ENCODE measurements at places on chromosomes 5 and 9.

DNA sequence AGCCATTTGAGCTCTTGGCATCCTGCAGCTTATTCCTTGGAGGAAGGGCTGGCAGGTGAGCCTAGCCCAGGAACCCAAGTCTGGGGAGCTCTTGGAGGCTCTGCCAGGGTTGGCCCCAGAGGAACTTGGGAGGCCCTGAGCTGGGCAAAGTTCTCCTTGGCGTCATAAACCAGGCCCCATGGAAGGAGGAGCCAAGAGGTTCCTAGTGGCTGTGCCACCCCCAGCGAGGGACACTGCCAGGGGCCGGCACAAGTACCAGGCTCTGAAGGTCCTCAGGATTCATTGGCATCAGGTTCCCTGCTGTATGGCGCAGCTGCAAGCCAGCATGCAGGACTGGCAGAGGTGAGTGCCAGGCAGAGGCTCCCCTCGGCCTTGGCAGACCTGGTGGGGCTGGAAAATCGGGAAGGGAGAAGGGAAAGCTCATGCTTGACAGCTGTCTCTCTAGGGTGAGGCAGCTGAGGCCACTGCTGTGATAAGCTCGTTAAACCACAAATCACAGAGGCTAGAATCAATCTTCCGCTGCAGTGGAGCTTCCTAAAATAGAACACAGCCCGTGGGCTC, 54.6 kb upstream of the SYNPO start:
- DNase-seq, result no peak

GRCh38 chr5:135296900-135297816, 101.9 kb downstream of the MACROH2A1 start:
- no peak for DNase-seq

- DNase-seq, result no peak
Observed at GRCh38 chr5:150567031-150567717, 59.2 kb downstream of the NDST1 start.

DNA sequence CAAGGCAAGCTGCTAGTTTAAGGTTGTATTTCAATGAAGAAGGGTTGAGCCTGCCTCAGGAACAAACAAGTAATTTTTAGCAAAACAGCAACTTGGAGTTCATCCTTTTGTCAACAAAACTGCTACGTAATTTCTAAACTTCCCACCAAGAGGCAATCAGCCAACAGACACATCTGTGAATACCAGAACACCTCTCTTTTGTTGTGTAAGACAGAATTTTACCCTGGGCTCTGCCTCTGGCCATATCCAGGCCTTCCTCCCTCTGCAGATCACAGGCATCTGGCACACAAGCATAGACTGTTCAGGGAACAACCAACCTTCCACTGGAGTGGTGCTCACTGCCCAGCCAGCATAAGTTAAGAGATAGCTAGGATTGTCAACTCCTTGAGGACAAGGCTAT, 409.0 kb downstream of the SPOCK1 start:
- no peak for DNase-seq

DNA sequence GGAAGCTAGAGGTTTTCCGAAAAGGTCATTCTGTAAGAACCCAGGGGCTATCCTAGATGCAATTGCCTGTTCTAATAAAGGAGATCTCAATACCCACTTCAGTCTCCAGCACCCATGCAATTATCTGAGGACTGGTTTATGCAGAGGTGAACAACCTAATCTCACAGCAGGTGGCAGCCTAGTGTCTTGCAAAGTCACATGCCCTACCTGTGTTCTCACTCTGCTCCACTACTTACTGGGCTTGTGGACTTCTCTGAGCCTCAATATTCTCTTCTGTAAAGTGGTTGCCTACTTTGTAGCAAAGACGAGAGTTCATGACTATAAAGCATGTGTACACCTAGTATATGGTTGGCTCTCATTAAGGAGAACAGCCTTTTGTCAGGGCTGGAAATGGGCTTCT, 21.0 kb upstream of the ALDH1B1 start:
- DNase-seq, result no peak

GRCh38 chr5:176906796-176907195, 7.7 kb upstream of the HK3 start:
- DNase-seq, result no peak

DNA sequence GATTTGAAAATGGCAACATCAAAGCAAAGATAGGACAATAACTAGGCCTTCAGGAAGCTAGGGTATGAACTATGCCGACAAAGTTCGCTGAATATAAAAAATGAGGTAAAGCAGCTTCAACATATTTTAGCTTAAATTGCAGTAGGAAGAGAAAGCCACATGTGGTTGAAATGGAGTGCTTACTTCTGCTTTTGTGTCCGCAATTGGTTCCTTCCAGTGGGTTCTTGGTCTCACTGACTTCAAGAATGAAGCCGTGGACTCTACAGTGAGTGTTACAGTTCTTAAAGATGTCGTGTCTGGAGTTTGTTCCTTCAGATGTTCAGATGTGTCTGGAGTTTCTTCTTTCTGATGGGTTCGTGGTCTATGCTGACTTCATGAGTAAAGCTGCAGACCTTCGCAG, 95.2 kb downstream of the APTX start:
- no peak for DNase-seq

DNA sequence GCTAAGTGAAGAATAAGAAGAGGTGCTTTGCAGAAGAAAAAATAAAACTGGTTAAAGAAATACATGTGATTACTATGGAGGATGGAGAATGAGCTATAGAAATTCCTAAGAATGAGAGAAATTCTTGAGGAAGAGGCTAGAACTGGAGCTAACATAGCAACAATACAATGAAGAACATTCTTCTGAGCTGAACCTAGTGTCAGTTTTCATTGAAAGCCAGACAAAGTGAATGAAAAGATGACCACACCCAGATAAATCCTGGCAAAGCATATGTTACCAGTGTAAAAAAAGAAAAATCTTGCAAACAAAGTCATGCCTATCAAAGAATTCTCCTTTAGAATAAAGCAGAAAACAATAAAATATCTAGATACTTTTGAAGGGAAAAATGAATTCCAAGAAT, 39.6 kb downstream of the SGCD start:
- DNase-seq, result no peak

DNA sequence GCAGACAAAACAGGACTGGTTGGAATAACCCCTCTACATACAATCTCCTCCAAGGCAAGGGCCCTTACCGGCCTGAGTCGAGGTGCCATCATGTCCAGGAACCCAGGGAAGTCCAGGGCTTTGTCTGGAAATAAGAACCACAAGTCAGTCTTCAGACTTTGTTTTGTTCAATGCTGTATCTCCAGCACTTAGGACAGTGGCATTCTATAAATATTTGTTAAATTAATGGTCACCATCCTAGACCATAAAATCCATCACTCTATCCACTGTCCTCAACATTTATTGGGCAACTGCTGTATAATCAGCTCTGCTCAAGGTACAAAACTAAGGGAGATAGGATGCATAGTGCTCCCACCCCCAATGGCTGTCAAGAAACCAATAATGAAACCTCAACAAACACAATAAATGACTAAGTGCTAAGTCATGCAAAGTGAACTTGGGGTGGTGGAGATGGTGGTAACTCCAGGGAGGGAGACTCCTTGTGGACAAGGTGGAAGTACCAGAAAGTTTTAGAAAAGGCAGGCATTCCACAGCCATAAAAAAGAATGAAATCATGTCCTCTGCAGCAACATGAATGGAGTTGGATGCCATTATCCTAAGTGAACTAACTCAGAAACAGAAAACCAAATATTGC, 5.0 kb downstream of the RELL2 start:
- DNase-seq, result no peak

DNA sequence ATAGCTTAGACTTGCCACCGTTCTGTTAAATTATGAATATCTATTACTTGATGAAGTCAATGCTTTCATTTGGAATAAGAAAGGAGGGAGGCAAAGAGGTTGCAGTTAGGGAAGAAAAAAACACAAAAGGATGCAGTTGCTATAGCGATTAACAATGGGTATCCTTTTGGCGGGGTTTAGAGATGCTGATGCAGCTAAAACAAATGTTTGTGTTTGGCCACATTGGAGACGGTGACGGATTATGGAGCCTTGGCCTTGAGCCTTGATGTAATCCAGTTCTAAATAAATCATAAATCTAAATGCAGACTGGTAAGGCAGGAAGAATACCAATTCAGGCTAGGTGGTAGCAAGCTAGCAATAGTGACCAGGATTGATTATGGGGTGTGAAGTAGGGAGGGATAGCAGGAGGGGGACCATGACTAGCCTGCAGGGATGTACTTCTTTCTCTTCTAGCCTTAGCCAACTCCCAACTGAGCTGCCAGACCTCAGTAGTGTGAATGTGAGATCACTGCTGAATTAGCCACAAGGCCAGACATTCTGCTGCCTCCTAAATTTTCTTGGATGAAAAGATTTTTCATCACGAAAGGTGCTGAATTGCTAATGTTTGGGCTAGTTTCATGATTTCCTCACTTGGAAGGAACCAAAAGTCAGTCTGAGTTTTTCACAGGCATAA, 160.3 kb downstream of the TLR4 start:
- DNase-seq, result no peak

- no peak for DNase-seq
Observed at GRCh38 chr9:6199596-6199995, 16.0 kb upstream of the IL33 start.

GRCh38 chr9:4822057-4822456, 29.3 kb downstream of the RCL1 start:
- no peak for DNase-seq

DNA sequence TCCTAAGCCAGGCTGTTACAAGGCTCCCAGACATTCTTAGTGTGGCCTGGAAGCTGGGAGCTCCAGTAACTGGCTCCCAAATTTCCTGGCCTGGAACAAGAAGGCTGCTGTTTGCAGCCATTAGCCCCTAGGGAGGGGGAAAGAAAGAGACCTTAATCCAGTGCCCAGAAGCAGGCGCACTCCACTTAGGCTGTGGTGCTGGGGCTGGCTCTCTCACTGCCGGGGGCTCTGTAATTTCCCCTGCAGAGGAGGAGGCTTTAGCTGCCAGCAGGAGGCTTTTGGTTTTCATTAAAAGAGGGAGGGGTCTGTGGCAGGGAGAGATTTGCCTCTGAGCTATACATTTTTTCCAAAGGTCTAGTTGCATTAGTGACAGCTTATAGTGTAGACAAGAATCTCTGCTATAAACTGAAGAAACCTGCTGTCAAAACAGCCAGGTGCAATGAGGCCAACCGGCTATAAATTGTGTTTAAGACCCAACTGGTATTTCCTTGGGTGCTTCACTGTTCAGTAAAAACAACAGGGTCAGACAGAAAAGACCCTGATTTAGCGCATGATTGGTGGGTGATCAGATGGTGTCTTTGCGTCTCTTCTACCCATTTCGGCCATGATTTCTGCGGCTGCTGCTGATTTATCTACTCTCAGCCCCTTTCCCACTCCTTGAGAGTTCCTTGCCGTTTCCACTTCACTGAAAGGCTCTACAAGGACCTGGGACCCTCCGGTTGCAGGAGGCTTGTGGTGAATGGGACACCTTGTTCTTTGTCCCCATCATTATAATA, 254.6 kb downstream of the AOPEP start:
- DNase-seq, result no peak

DNA sequence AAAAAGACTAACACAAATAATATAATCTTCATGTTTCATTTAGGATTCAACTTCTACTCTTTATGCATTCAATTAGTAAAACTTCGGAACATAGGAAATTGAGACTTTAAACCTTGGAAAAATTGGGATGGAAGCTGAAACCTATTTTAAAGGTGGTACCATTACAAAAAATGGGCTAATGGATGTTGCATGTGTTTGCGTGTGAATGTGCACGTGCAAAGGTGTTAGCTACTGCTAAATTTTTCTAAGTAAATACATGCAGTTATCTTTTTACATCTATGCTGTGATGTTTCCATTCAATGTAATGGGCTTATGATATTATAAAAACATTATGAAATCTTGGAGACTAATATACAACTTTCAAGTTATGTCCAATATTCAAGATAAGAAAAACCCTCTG, 134.8 kb downstream of the CDH10 start:
- DNase-seq, result no peak

GRCh38 chr5:100706776-100707175, 171.6 kb downstream of the FAM174A start:
- DNase-seq, result no peak

GRCh38 chr5:10162468-10162867, 87.2 kb downstream of the ATPSCKMT start:
- DNase-seq, result no peak

DNA sequence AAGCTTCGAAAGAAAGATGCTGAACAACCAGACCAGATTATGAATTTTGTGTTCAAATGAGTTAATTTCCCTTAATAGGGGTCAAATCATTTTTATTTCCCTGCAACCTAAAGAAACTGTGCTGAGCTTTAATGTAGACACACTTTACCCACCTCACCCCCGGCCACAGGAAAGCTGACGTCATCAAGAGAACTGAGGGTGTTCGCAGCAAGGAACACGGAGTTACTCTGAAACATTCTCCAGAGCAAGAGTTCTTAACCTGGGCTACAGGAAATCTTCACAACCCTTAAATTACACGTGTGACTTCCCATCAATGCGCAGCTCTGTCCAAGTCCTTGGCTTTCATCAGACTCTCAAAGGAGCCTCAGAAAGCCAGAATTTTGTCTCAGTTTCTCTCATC, 116.3 kb downstream of the COL23A1 start:
- no peak for DNase-seq

DNA sequence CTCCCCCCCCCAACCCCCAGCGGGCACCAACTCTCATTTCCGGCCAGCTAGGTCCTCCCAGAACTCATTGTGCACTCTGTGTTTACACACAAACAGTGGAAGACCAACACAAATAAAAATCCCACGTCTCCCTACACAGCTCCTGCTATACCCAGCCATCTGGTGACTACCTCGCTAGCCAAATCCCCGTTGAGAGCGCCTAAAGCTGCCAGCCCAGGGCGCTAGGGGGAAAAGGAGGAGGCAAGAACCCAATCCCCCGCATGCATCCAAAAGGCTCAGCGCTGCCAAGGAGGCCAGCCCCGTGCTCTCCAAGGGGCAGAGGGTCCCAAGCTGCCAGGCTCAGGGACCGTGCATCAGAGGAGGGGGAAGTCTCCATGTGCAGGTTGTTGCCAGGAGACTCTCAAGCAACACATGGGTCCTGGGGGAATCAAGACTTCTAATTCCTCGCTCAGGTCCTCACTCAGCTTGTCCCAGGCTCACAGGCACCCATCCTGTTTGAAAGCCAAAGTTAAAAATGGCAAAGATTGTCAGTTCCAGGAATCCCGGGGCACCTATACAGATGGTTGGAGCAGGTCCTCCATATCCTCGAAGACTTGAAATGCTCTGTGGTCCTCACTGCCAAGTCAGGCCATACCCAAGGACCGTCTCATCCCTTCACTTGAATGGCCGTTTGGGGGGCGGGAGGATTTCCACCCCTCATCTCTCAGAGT, 2.7 kb downstream of the ASTN2 start:
- no peak for DNase-seq

DNA sequence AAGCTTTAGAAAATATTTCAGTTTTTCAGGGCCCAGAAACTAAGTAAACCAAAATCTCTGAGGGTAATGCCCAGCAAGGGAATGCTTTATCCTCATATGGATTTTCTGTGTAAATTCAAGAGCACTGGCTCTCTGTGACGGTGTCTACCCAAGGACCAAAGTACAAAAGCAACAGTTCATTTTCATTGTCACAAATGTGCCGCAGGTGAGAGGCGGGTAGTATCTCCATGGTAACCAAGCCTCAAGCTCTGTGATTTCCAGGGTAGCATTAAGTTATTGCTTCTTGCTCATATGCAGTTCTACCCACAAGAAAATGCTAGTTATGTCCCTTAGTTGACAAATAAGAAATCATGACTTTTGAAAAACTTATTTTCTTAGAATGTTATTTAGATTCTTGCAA, 164.3 kb downstream of the MTRR start:
- no peak for DNase-seq

- no peak for DNase-seq
Observed at GRCh38 chr9:91185193-91185886, 176.4 kb downstream of the AUH start.
